GM18507 (cell line): ENCODE measurements at places on chromosomes 3 and 15.

GRCh38 chr15:76363251-76363650, 26.7 kb downstream of the ISL2 start:
- DNase-seq, result no peak

DNA sequence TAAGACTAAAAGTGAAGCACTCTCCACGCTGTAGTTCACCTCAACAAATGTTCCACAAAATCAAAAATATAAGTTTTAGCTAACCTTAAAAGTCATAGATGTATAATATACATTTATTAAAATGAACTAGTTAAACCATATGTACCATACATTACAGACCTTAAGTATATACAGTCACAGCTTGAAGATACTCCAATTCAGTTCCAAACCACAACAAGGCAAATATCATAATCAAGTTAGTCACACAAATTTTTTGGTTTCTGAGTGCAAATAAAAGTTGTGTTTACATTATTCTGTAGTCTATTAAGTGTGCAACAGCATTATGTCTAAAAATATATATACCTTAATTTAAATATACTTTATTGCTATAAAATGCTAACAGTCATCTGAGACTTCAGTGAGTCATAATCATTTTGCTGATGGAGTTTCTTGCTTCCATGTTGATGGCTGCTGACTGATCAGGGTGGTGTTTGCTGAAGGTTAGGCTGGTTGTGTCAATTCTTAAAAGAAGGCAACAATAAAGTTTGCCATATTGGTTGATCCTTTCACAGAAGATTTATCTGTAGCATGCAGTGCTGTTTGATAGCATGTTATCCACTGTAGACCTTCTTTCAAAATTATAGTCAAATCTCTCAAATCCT, 736.7 kb downstream of the NSUN3 start:
- DNase-seq, result no peak

DNA sequence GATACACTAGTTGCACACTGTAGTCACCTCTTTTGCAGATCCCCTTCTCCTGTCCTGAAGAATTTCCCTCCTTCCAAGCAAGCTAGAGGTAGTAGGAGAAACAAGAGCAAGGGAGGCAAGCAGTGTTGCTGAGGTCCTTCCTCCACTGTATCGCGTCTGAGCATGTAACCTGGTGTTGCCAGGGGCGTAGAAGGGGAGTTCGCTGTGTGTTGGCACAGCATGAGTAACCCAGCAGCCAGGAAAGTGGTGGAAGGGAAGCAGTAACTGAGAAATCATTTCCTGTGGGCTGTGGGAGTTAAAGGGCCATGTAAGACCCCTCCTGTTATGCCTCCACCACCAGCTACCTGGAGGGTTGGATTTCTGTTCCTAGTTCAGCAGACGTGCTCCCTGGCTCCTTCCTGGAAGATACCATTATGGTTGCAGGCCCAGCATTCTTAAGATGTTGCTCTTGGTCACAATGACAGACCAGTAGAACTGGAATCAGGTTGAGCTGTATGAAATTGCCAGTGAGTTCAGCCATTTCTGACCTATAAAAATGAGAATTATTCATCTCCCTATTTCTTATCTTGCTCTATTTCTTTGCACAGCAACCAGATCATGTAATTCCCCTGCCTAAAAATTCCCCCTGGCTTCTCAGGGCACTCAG, 215.3 kb upstream of the TOPAZ1 start:
- DNase-seq, result no peak

GRCh38 chr3:128369881-128370642, 96.6 kb downstream of the DNAJB8 start:
- no peak for DNase-seq

- no peak for DNase-seq
Measured at GRCh38 chr3:77906102-77906709, 866.3 kb downstream of the ROBO2 start.

- no peak for DNase-seq
Measured at GRCh38 chr3:58657036-58657520, 9.5 kb downstream of the FAM3D start.

- DNase-seq, result no peak
Measured at GRCh38 chr3:51477360-51477711, 22.5 kb downstream of the DCAF1 start.
